Right ventricle myocardium superior (tissue), 1 donor: ENCODE measurements at places on chromosomes 7 and 10. TPM values are rescaled to one million over a fixed set of nuclear protein-coding genes. Genes with fewer than 3 reads are reported as not detected.

Gene LIPM
- total RNA-seq = not detected

- DNase-seq = no peak
Measured at GRCh38 chr10:17527514-17528146, 73.2 kb upstream of the ST8SIA6 start.

Gene ARID5B
- 13.2 TPM for total RNA-seq

GRCh38 chr7:98000356-98000755 lies 10.4 kb upstream of the OCM2 start:
- DNase-seq = no peak

GRCh38 chr10:128063736-128064107 lies 62.5 kb downstream of the MKI67 start:
- DNase-seq = no peak

DNA sequence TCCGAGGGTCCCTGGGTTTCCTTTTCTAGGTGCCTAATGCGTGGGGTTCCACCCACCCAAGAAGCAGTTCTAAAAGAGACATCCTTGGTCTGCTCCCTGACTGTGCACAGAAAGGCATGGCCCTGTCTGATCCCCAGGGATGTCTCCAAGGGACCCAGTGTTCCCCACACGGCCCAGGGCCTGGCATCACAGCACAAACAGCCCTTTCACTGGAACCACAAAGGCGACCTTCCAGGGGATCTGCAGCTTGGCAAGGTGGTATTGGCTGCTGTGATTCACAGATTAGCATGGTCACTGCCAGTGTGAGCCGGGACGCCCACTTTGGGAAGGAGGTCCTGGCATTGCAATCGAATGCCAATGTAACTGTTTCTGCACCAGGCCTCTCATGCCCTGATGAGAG lies 6.4 kb downstream of the KCNMA1 start:
- DNase-seq = no peak

DNA sequence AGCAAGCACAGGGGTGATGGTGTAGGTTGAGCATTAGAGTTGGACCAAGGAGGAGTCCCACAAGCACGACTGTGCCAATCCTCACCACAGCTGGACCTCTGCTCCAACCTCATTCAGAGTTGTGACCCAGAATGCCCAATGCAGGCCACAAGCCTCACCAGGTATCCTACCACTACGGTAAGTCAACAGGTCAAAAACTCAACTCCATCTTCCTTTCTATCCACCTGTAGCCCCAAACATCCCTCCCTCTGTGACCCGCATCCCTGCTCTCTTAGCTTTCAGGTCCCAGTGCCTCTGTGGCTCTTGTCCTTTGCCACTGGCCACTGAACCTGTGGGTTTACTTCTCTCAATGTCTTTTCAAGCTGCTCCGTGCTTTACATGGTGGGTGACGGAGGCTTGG lies 112.8 kb downstream of the PIP4K2A start:
- DNase-seq = no peak

Gene SLC26A3
- total RNA-seq = not detected

Gene ZNF804B
- not detected for total RNA-seq

DNA sequence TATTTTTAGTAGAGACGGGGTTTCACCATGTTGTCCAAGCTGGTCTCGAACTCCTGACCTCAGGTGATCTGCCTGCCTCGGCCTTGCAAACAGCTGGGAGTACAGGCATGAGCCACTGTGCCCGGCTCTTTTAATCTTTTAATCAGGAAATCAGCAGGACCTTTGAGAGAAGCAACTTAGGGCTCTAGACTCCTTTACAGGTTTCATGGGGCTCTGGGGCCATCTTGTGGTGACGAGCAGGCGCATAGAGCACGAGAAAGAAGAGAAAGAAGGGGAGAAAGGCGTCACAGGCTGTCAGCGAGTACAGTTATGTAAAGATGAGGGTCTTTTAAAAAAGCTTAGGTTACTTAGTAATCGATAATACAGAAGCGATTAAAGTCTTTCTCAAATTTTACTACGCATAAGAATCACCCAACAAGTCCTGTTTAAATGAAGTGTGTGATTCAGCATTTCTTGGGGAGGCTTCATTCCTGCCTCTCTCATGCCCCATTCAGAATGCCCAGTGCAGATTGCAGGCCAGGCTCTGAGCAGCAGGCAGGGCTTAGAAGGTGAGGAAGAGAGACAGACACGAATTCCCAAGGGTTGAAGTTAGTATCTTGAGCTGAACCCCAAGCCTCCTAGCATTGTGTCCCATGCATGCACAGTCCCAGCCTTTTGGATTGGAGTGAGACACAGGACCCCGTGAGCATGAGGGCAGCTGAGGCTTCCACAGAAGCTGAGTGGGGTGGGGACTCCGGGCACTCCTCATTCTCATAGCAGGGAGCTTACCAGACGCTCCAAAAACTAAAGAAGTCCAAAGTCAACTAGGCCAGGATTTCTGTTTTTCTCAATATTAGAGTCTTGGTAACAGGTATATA lies 23.6 kb upstream of the PFKP start:
- peak; percentile 75 for DNase-seq
